Foreskin keratinocyte (primary cell): ENCODE measurements at places on chromosomes 7 and 10. TPM values are rescaled to one million over a fixed set of nuclear protein-coding genes. Genes with fewer than 3 reads are reported as not detected.

GCK gene
- 0.49 and 0.76 TPM in 2 replicates for polyA plus RNA-seq

RELN gene
- polyA plus RNA-seq: not detected in 2 replicates

UCMA gene
- polyA plus RNA-seq: not detected in 2 replicates

ANKIB1 gene
- polyA plus RNA-seq: 6.1 and 6.4 TPM in 2 replicates

SPDYE2B gene
- not detected in 2 replicates for polyA plus RNA-seq

GRCh38 chr10:15227611-15228372 is 59.3 kb upstream of the NMT2 start:
- peak; percentile 39 for DNase-seq

DNA sequence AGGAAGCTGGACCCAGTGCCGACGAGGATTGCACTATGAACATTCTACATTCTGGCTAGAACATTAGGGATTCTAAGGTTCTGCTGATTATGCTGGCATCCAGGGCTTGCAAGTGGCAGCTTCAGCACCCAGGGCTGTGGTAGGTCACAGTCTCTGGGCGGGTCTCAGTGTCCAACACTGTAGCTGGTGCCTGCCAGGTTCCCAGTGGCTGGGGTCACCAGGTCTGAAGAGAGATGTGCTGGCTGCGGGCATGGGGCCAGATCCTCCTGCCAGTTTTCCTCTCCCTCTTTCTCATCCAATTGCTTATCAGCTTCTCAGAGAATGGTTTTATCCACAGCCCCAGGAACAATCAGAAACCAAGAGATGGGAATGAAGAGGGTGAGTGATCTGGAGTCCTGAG is at the start of gene PTTG1IP2:
Gene PTTG1IP2 (plus strand): TSS at position 86 of the 400 bp plus-strand sequence. CDS start 148 bp downstream, at position 234.
- no peak for DNase-seq

GRCh38 chr7:118627467-118627866 is 403.0 kb downstream of the ANKRD7 start:
- DNase-seq: no peak

DNA sequence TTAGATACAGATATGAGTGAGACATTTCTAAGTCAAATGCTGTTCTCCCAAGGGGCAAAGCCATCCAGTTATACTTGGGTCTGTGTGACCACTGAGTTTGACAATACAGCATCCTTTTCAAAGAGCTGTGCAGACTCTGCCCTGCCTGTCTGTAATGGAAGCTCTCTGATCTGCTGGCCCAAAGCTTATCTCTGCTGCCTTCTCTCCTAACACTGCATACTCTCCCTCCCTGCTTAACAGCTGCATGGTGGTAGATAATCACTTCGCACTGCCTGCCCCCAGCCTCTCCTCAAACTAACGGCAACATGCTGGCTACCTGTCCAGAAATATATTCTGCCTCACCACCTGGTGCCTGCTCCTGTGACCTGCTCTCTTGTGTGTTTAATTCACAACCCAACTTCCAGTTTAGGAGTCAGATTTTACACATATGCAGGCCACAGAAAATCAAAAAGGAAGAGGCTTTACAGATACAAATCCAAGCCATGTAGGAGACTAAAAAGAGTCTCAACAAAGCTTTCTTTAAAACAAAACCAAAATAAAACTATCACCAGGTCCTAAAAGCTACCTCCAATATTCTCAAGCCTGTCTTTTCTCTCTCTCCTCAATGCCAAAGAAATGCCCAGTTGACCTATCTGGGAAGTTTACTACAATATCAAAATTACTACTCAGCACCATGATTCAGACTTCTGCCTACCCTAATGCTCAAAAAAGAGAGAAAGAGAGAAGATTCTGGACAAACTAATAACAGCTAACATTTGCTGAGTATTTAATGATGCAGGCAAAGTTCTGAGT is 145.6 kb downstream of the RELN start:
- DNase-seq: no peak

DNA sequence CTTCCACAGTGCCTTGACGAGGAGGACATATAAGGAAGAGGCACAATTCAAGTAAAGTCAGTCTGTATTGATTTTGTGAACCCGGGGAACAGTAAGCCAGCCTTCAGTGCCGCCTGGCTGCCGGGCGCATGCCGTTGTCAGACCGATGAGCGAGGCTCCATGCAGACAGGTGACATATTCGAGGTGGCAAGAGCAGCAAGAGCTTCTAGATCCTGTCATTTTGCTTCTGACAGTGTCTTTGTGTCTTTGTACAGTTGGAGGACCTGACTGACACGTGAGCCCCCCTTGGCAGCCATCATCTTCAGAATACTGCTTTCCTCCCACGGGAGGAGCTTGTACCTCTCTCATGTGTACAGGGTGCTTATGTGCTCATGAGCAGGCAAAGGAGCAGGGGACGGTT is 387.5 kb upstream of the GALNT17 start:
- DNase-seq: no peak

DNA sequence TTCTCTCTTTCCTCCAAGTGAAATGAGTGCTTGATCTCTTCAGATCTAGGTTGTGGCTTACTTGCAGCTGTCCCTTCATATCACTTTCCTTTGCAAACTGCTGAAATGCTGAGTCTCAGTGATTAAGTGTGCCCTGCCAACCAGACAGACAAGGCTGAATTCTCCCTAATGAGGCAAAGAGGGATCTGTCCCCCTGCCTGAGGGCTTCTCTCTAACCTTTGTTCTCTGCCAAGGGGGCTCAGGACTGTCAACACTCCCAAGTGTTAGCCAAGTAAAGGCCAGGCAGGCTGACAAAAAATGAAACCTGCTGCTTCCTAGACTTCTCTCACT is at the start of gene MSS51:
Gene MSS51 (minus strand): TSS at position 24 of the 330 bp plus-strand sequence. CDS start 5,277 bp downstream, outside the sequence.
- no peak for DNase-seq

DNA sequence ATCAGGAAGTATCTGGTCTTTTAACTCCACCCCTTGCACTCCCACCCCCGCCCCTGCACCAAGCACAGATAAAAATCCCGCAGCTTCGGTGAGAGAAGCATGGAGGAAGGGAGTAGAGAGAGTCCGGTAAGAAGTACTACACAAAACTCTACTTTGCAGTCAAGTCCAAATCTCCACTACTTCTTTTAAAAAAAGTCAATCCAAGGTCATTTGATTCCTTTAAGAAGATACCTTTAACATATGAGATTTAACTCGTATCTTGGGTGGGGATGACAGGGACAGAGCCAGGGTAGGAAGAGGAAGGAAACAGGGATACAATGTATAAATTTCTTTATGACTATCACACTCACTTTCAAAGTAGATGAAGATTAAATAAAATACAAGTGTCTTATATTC is 132.1 kb downstream of the NRBF2 start:
- no peak for DNase-seq

- DNase-seq: no peak
Measured at GRCh38 chr10:102268375-102268888, 23.1 kb downstream of the GBF1 start.

GRCh38 chr10:46229144-46229563 is 57.6 kb upstream of the ANTXRL start:
- DNase-seq: no peak

DNA sequence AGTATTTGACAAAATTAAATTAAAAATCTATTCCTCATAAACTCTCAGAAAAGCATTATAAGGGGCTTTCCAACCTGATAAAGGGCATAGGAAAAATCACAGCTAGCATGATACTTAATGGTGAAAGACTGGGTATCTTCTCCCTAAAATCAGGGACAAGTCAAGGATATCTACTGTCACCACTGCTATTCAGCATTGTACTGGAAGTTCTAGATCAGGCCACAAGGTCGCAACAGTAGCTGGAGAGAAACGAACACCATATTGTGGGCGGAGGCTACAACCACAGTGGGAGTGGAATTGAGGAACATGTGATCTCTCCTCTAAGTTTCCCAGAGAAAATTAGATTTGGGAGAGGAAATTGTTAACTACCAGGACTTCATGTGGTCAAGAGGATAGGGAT is 70.0 kb upstream of the NAMPT start:
- DNase-seq: no peak

- no peak for DNase-seq
Measured at GRCh38 chr7:25789701-25790640, 362.0 kb upstream of the NFE2L3 start.
